ENCODE measurements at places on chromosomes 2 and 18.

- no peak for DNase-seq
These were observed 531.5 kb downstream of the STK39 start for GRCh38 chr2:167715932-167716331.

- DNase-seq: no peak
These were observed 246.0 kb downstream of the CLIP4 start for GRCh38 chr2:29361231-29361630.

- no peak for DNase-seq
These were observed 913.4 kb downstream of the CBLN2 start for GRCh38 chr18:71630696-71631095.

DNA sequence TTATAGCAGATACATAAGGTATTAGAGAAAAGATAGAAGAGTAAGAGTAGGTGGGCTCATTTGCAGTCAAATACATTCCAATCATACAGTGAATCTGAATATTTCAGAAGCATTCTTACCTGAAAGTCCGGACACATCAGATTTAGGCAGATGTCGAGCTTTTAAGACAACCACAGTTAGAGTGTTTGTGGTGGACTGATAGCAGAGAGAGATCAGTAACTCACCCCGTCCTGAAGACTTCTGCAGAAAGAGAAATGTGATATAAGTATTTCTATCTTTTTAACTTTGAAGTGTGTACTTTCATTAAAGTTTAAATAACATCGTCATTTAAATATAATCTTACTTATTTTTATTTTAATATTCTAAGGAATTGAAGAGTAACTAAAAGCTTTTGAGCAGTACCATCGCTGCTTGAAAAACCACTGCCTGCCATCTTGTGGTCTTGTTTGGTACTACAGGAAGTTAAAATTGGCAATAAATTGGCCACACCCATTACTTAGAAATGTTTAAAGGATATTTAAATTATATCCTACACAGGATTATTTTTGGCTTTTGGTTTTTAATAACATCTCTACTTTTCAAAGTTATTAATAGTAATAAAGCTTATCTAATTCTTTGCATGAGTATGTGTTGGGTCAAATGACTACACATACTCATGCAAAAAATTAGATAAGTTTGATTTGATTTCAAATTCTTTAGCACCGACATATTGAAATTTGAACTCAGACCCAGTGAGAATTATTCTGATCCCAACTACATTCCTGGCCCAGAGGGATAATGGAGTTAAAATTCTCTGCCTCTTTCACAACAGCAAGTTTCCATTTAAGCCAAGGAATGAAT is 5.5 kb downstream of the SYT4 start:
- no peak for DNase-seq

DNA sequence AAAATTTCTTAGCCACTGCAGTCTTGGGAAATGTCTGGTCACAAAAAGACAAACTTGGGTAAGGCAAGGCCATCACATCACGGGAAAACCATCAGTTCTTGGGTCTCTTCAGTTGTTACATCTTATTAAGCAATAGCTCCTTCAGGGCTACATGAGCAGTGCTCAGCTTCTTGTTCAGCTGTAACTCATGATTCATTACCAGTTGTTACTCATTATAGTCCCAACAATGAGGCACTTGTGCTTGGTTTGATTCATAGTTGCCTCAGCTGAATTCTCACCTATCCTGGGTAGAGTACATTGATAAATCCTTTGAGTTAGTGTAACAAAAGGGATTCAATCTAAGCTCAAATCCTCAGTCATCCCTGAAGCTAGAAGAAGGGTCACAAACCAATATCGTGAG is 102.4 kb upstream of the DCC start:
- no peak for DNase-seq

- no peak for DNase-seq
These were observed 98.1 kb upstream of the CERS6 start for GRCh38 chr2:168357797-168358472.

GRCh38 chr2:198630384-198630783 is 826.0 kb downstream of the PLCL1 start:
- DNase-seq: no peak

GRCh38 chr2:102512161-102512560 is 39.1 kb downstream of the SLC9A4 start:
- DNase-seq: no peak

DNA sequence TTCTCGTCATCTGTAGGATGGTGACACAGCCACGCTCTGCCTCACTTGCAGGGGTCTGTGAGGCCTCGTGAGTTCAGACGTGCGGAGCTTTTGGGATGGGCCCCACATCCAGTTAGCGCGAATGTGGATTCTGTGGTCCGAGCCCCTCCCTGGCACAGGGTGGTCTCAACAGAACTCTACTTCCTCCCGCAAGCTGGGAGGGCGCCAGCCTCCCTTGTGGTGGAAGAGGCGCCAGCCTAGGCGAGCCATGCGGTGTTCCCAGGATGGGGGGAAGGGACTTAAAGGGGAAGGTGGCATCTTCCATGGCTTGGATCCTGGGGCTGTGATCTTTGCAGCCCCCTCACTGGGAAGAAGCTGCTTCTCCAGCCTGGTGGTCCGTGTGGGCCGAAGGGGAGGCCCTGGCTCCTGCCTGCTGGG is 1.4 kb downstream of the SNORC start:
- DNase-seq: no peak

DNA sequence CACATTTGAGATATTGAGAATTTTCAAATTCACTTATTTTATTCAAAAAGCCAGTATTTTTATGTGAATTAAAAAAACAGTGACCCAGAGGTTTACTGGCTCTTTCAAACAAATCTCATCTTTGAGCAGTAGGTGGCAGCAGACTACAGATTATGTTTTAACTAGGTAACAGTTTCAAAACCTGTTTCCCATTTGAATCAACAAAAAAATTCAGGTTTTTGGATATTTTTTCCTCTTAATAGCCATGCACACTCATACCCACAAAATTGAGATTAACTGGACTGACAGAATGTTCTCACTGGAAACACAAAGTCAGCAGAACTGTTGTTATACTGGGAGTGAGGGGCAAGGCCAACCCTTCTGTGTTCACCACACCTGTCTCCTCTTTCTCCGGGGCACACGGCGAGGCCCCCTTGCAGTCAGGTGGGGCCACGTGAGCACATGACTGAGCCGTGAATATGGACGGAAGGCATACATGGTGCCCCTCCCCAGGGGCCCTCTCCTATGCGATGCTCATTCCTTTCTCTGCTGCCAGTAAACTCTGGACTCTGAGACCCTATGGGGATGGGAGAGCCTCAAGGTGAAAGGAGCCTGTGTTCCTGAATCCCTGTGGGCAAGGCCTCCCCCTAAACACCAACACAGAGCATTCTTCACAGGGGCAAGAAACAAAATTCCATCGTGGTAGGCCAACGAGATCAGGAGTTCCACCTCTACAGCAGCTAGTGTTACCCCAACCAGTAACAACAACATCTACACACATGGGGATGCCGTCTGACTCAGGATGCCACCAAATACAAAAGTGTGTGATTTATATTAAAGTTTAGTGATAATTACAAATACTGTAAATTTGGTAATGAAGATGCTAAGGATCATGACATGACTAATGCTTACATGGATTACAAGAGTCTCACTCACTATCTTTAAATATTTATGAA is 80.4 kb downstream of the LPIN2 start:
- no peak for DNase-seq

GRCh38 chr2:71385012-71385411 is 53.4 kb downstream of the ZNF638 start:
- no peak for DNase-seq

- DNase-seq: no peak
These were observed 11.5 kb downstream of the GNLY start for GRCh38 chr2:85705680-85706039.

DNA sequence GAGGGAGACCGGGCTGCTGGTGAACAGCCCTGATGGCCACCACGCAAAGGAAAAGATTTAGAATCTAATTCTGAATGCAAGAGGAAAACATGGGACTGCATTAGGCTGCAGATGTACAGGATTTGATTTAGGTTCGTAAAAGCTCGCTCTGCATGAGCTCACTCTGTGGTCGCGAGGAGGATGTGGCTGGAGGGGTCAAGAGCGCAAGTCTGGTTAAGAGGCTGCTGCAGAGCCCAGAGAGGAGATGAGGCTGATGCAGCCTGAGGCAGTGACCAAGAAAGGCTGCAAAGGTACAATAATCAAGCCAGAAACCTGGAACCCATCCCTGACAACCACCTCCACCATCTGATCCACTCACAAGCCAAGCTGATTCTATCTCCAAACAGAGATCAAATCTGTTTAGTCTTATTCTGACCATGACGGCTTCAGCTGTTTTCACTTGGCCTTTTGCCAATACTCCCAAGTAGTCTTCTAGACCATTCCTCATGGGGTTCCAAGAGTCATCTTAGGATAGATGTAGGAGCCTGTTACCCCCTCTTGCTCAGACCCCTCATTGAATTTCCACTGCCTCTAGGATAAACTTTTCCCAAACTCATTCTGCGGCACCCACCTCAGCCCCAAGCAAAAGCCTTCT is 58.9 kb upstream of the ARL4C start:
- DNase-seq: no peak

GRCh38 chr2:199469514-199470360 is 12.0 kb upstream of the SATB2 start:
- DNase-seq: no peak

- no peak for DNase-seq
These were observed 4.0 kb upstream of the SLC66A2 start for GRCh38 chr18:79955302-79956075.

DNA sequence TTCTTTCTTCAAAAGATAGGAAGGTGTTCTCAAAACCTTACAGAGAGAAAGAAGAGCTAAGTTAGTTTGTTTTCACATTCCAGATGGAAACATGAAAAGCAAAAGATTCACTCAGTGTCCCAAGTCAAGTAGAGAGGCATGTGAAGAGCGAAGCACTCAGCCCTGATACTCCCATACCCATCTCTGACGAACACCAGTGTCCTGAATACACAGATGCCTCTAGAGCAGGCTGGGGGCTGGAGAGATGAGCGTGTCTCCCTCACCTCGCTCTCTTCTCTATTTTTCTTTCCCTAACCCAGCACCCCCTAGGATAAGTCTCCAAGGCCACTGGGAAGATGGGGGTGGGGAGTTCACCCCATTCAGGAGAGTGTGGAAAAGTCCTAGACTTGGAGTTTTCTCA is 227.8 kb downstream of the TMEM163 start:
- no peak for DNase-seq

GRCh38 chr2:44579837-44580230 is 218.1 kb downstream of the CAMKMT start:
- no peak for DNase-seq

DNA sequence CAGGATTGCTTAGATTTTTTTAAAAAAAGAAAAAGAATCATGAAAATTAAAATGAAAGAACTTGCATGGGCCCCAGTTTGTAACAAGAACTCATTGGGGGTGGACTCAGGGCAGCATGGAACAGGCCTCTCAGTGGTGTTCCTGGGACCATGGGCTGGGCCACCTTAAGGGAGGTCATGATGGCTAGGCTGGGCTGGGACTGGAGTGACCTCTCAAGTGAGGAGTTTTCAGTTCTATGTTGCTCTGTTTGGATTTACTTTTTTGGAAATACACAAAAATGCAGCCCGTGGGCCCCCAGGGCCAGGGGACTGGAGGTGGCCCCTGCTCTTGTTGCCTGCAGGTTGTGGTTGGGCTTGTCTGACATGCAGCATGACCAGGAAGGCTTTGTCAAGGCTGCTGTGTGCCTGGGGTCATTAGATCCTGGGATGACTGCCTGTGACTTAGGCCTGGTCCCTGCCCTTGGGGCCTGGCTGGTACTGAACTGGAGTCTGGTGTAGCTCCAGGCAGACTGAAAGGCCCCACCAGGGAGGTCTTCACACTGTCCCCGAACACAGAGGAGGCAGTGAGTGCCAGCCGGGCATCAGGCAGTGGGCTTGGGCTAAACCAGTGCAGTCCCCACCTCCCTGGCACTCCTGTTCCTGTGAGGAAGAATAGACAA is 115.6 kb downstream of the GLI2 start:
- no peak for DNase-seq

- DNase-seq: no peak
These were observed 198.4 kb downstream of the AFF3 start for GRCh38 chr2:99944019-99944418.

GRCh38 chr2:216103213-216103612 is 5.9 kb upstream of the XRCC5 start:
- no peak for DNase-seq

- no peak for DNase-seq
These were observed 193.5 kb upstream of the SMAD2 start for GRCh38 chr18:48123941-48124340.

GRCh38 chr2:72539071-72539552 is 286.7 kb downstream of the EXOC6B start:
- no peak for DNase-seq

GRCh38 chr18:63705401-63705800 is 2.6 kb downstream of the SERPINB11 start:
- DNase-seq: no peak

DNA sequence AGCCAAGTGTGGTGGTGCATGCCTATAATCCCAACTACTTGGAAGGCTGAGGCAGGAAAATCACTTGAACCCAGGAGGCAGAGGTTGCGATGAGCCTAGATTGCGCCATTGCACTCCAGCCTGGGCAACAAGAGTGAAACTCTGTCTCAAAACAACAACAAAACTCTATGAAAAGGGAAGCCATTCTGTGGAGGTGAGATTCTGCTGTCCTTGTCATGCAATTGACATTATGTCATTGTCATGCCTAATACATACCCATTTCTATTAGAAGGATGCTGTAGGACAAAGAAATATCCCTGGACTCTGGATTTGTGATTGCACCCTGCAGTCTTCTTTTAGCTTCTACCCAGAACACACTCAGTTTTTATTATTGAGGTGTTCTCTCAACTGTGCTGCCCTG is 8.6 kb downstream of the RASGRP3 start:
- no peak for DNase-seq

DNA sequence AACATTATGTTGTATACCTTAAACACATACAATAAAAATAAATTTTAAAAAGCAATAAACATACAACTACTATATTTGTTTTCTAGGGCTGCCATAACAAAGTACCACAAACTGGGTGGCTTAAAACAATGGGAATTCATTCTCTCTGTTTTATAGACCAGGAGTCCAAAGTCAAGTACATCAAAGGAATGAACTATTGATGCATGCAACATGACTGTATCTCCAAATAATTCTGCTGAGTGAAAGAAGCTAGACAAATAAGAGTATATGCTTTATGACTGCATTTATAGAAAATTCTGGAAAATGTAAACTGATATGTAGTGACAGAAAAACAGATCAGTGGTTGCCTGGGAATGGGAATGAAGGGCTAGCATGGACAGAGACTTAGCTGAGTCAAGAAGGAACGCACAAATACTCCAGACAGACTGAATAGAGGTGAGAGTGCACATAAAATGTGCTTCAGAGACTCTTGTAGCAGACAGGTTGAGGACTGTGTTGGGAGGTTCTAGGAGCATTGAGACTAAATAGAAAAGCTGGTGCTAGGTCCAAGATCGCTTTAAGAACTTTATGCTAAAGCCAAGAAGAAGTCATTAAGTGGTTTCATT is 11.0 kb upstream of the PLA2R1 start:
- no peak for DNase-seq

- no peak for DNase-seq
These were observed 365.4 kb upstream of the MEX3C start for GRCh38 chr18:51562866-51563265.

GRCh38 chr2:3179208-3179607 is 198.4 kb downstream of the EIPR1 start:
- no peak for DNase-seq

- no peak for DNase-seq
These were observed 143.6 kb upstream of the DAPL1 start for GRCh38 chr2:158651358-158652057.
